ENCODE measurements at places on chromosomes 3 and 15. TPM values are rescaled to one million over a fixed set of nuclear protein-coding genes. Genes with fewer than 3 reads are reported as not detected.

Gene C2CD4B
- total RNA-seq, result not detected

Gene SLCO3A1
- total RNA-seq, result 9.4 TPM

DNA sequence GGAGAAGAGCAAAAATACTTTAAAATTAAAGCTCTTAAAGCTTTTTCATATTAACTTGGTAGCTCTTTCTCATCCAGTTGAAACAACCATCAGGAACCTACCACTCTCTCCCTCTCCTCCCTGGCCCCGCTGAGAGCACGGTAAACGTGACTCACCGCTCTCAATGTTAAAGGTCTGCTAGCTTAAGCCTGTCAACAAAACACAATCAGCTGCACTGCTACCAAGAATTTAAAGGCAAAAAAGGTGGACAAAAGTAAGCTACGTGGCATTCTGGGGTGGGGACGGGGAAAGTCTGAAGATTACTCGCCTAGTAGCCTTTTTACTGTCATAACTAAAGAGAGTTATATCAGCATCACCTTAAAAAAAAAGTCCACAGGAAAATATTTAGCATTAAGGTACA, 8.4 kb upstream of the GP5 start:
- peaks cover 29% of the 10 kb centered on the region for H3K36me3 ChIP-seq
- peaks cover 7% of the 10 kb centered on the region for H3K4me1 ChIP-seq
- DNase-seq, result peak; percentile 63
- no peaks in the 10 kb centered on the region for H3K27me3 ChIP-seq
- no peak overlapping the region for H3K27ac ChIP-seq

- H3K27me3 ChIP-seq, result no peaks in the 10 kb centered on the region
- no peaks in the 10 kb centered on the region for H3K36me3 ChIP-seq
- no peak overlapping the region for H3K27ac ChIP-seq
- no peak for DNase-seq
- peaks cover 6% of the 10 kb centered on the region for H3K4me1 ChIP-seq
Measured at GRCh38 chr15:56737791-56738190, 4.5 kb upstream of the ZNF280D start.

GRCh38 chr15:91879158-91879557, 25.6 kb downstream of the SLCO3A1 start:
- no peaks in the 10 kb centered on the region for H3K27me3 ChIP-seq
- no peak overlapping the region for H3K4me3 ChIP-seq
- no peak overlapping the region for H3K27ac ChIP-seq
- no peak for DNase-seq
- no peaks in the 10 kb centered on the region for H3K4me1 ChIP-seq

GRCh38 chr3:193896419-193896818, 239.5 kb upstream of the HES1 start:
- no peaks in the 10 kb centered on the region for H3K36me3 ChIP-seq
- DNase-seq, result no peak
- H3K4me3 ChIP-seq, result no peak overlapping the region

DNA sequence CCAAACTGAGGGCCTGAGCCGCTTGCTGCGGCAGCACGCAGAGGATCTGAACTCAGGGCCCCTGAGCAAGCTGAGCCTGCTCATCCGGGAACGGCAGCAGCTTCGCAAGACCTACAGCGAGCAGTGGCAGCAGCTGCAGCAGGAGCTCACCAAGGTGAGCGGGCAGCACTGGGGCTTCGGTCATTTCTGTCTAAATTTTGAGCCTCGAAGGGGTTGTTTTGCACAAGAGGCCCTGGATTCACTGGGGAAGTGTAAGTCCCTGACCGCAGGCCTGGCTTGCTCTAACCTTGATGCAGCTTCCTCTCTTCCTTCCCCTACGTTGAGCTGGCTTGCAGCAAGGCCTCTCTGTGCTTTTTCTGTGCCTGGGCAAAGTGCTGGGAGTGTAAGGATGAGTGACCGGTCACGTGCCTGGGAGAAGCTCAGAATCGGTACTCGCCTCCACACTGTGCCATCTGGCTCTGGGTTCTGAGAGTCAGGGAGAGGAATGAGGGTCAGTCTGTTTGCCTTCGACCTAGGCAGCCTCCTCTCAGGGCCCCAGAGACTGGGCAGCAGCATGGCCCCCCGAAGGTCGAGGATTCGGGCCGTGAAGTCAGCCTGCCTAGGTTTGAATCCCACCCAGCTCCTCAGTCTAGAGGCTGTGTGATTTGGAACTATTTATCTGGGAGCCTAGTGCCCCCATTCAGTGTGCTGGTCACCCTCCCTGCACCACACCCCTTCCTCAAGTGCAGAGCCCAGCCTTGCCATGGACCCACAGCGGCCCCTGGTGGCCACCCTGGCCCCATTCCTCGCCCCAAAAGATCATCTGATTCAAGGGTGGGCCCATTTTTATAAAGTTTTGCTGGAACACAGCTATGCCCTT, 1.4 kb downstream of the FES start:
- H3K27me3 ChIP-seq, result no peaks in the 10 kb centered on the region
- H3K4me1 ChIP-seq, result peaks cover 20% of the 10 kb centered on the region
- no peaks in the 10 kb centered on the region for H3K36me3 ChIP-seq
- no peak overlapping the region for H3K27ac ChIP-seq
- DNase-seq, result no peak

DNA sequence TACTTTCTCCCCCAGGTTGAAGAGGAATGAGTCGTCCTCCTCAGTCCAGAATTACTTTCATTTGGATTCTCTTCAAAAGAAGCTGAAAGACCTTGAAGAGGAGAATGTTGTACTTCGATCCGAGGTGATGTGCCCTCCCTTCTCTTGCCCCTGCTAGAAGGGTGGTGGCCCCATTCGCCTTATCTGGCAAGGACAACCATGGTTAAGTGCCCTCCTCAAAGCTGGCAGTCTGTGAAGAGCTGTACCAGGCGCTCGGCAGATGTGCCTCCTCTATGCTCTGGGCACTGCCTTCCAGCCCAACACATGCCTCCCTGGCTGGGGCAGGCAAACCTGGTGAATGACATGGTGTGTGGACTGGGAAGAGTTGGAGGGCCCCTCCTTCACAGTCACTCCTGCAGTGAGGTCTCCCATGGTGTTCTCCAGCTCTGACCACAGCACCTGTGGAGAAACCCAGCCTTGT, 77.0 kb downstream of the CCK start:
- DNase-seq, result no peak
- no peak overlapping the region for H3K27ac ChIP-seq
- no peak overlapping the region for H3K4me3 ChIP-seq
- no peaks in the 10 kb centered on the region for H3K27me3 ChIP-seq
- peaks cover 23% of the 10 kb centered on the region for H3K4me1 ChIP-seq

DNA sequence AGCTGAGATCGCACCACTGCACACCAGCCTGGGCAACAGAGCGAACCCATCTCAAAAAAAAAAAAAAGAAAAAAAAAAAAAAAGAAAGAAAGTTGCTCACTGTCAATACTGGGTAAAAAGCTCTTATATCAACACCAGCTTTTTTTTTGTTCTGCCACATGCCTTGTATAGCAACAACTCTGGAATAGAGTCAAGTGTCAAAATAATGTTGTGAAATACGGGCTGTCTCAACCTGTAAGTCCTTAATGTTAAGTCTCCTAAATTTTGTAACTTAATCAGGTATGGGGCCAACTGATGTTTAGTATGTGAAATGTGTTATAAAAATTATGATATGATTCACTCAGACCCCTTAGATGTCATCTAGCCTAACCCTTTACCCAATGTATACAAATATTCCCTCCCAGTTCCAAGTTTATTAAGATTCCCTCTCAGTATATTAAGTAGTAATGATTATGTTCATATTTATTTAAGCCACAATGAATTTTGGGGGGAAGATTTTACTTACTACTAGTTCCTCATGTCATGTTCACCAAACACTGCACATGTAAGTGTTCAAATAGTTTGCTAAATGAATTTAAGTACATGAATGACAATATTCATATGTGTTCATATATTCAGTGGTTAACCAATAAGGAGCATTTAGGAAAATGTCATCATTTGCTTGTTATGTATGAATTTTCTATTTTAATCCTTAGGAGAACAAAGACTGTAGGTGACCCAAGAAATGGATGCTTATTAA, 52.2 kb downstream of the GPR160 start:
- no peak overlapping the region for H3K4me3 ChIP-seq
- no peaks in the 10 kb centered on the region for H3K27me3 ChIP-seq
- H3K4me1 ChIP-seq, result no peaks in the 10 kb centered on the region
- no peak for DNase-seq
- no peak overlapping the region for H3K27ac ChIP-seq

GRCh38 chr3:143206955-143207337, 87.4 kb downstream of the CHST2 start:
- H3K36me3 ChIP-seq, result no peaks in the 10 kb centered on the region
- no peak overlapping the region for H3K4me3 ChIP-seq
- peaks cover 3% of the 10 kb centered on the region for H3K4me1 ChIP-seq
- no peak overlapping the region for H3K27ac ChIP-seq
- H3K27me3 ChIP-seq, result no peaks in the 10 kb centered on the region

Gene CKMT1B
- 0.72 TPM for total RNA-seq

DNA sequence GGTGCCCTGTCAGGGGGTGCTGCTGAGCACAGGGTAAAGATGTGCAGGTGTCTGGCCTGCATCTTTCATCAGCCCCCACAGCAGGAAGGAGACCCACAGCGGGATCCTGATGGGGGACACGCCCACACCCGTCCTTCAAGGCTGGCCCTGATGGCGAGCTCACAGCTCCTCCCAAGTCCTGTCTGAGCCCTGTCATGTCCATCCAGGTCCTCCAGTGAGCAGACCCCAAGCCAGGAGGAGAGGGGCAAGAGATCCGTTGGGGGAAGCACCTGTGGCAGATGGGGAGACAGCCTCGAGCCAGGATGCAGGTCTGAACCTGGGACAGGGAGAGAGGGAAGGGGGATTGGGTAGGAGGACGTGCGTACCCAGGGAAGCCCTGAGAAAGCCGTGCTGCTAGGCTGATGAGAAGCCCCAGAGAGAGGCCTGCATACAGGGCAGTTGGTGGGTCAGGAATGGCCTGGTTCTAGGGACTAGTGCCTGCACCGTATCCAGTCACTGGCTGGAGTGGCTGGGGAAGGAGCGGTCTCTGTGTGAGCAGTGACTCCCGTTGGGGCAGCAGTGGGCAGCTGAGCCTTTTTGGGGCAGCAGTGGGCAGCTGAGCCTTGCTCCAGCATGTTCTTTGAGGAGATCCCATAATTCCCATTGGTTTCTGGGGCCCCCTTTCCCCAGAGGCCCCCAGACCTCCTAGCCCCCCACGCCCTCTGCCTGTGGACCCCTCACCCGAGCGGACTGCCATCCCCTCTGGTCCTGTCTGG, 133.3 kb upstream of the MEF2A start:
- no peak overlapping the region for H3K4me3 ChIP-seq
- no peak overlapping the region for H3K27ac ChIP-seq
- H3K4me1 ChIP-seq, result peaks cover 3% of the 10 kb centered on the region
- no peak for DNase-seq
- no peaks in the 10 kb centered on the region for H3K36me3 ChIP-seq
- H3K27me3 ChIP-seq, result no peaks in the 10 kb centered on the region
